ENCODE measurements at places on chromosomes 13 and 19.

DNA sequence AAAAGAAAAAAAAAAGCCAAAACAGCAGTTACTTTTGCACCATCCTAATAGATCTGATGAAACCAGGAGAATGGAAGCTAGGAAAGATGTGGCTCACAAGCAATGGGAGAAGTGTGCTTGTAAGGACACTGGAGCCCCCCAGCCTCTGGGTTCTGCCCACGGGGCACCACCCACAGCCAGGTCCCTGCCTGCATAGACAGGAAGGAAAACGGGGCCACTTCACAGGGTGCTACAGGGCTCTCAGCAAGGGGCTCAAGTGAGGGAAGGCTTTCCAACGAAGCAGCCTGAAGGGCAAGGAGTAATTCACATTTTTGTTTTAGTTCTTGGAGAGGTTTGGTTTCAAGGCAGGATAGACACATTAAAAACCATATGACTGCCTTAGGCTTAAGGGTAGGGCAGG, 42.7 kb downstream of the BRD4 start:
- no peak for DNase-seq

GRCh38 chr13:77415253-77416071, 88.6 kb upstream of the MYCBP2 start:
- no peak for DNase-seq

GRCh38 chr13:25963674-25964073, 88.1 kb downstream of the SHISA2 start:
- no peak for DNase-seq

DNA sequence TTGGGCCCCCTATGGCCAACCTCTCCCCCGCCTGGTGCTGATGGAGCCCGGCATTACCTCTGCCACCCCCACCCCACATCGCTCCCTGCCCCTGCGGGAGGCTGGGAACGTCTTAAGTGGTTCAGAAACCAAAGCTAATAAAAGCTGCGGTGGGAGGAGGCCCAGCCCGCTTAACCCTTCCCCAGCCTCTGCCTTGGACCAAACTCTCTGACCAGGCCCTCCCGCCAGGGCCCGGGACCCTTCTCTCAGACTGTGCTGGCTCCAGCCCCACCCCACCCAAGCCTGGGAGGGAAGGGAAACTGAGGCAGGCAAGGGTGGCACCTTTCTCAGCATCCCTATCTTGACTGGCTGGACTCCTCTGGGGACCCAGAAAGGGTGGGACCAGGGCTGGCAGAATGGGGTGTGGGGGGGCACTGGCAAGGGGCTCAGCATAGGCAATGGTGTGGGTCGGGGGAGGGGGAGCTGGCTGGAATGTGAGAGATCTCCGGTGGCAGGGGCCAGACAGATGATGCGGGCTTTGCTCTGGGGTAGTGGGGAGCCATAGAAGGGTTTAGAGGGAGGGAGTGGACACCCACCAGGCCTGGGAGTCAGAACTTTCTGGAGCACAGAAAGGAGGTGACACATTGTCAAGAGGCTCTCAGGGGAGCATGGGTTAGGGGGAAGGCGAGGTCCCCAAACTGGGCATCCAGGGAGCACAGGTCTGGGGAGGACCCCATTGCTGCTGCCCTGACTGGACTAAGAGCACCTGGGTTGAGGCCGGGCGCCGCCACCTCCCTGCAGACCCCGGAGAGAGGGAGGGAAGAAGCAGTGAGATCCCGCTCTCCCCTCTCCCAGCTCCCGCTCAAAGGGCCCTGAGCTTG, 21.9 kb downstream of the SMIM24 start:
- no peak for DNase-seq

- DNase-seq: no peak
Measured at GRCh38 chr19:32874605-32875004, 5.0 kb upstream of the SLC7A9 start.

DNA sequence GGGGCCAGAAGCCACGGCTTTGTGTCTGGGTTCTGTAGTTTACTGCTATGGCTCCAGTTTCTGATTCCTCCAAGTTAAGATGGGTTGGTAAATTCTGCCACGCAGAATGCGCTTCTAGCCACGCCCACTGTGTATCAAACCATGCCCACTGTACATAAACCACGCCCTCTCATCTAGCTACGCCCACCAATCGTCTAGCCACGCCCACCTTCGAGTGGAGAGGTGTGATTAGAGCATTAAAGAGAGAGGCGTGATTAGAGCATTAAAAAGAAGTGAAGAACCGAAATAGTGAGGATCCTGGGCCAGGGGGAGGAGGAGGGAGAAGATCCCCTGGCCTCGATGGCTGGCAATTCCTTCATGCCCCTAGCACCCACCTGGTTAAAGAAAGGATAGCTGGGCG, 43.7 kb upstream of the ADGRE5 start:
- no peak for DNase-seq

DNA sequence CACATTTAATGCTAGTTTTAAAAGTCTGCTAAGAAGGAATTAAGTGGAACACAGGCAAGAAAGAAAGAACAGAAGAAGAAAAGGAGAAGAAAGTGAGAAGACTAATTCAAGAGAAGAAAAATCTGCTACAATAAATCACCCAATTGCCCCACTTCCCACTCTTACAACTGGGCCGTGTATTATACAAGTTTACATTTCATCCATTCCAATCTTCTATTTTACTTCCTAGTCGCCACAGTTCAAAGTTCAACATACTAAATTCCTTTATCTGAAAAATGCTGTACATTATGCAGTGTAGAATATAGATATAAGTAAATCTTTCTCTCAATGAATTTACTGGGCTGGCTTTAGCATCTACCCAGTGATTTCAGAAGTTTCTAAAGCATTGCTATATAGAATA, 328.2 kb downstream of the DIAPH3 start:
- DNase-seq: no peak

DNA sequence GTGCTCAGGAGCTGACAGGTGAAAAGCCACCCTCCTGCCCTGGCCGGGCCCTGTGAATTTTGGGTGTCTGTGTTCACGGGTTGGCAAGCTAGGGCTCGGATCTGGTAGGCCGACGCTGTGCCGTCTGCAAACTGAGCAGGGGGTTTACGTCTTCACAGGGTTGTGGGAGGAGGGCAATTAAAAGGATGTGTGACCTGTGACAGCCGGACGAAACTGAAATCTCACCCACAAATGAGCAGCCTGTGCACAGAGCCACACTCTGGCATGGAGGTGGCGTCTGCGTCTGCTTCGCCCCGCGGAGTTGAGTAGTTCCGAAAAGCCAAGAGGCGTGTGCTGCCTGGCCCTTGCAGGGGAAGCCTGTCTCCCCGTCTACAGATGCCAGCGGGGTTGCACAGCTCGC, 117.3 kb downstream of the KDM4B start:
- DNase-seq: no peak

- no peak for DNase-seq
Measured at GRCh38 chr13:113777311-113778260, 18.6 kb downstream of the TMEM255B start.

DNA sequence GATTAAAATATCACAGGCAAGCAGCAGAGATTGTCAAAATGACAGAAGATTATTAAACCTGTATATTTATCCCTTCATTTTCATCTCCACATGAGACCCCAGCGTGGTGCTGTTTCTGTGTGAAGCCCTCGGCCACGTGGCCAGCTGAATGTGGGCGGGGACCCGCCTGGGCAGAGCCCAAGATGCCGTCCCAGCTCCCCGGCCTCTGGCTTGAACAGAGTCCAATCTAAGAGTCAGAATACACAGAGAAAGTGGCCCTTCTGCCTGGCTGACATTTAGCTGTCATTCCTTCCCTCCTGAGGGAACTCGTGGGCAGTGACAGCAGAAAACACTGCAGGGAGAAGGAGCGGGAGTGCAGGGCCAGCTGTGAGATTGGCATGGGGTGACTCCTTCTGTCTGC, 34.9 kb upstream of the UQCRFS1 start:
- no peak for DNase-seq

Measured in left renal pelvis (tissue), 4 donors.